ENCODE measurements at places on chromosomes 1 and 21.

DNA sequence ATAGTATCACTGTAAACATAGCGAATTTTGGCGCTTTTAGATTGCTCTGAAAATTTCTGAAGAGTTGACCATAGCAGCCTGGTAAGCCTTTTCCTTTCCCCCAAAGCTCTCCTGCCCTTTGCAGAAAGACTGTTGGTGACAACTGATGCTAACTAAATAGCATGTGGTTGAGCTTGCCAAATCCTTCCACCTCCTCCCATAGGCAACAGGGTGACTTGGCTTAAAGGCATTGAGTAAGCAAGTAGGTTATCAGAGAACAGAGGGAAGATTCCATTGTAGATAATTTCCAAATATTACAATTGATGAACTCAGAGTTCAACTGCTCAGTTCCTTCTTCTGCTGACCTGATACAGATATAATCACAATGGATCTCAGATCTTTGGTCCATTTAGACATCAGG, 19.9 kb upstream of the HMGCL start:
- no peak for DNase-seq

DNA sequence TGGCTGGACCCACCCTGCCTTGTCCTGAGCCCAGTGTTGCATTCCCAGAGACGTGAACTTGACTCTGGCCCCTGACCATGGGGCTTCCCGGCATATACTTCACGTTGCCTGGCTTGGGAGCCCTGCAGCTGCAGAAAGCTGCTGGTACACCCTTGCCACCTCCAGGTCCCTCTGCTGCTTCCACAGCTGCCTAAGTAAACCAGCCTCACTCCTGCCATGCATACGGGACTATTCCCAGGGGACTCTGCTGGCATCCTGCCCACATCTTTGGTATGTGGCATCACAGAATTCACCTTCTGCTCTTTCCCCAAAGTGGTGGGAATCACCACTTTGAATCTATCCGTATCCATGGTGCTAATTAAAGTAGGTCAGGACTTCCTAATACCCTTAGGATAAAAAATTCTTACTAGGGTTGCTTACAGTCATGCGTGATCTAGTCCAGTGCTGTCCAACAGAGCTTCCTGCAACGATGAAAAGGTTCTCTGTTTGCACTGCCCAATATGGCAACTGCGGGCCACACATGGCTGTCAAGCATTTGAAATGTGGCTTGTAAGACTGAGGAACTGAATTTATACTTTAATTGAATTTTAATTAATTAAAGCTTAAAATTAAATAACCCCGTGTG, 203.0 kb downstream of the GRIK3 start:
- DNase-seq, result no peak

- DNase-seq, result no peak
Measured at GRCh38 chr1:172882791-172883386, 167.9 kb downstream of the TNFSF18 start.

DNA sequence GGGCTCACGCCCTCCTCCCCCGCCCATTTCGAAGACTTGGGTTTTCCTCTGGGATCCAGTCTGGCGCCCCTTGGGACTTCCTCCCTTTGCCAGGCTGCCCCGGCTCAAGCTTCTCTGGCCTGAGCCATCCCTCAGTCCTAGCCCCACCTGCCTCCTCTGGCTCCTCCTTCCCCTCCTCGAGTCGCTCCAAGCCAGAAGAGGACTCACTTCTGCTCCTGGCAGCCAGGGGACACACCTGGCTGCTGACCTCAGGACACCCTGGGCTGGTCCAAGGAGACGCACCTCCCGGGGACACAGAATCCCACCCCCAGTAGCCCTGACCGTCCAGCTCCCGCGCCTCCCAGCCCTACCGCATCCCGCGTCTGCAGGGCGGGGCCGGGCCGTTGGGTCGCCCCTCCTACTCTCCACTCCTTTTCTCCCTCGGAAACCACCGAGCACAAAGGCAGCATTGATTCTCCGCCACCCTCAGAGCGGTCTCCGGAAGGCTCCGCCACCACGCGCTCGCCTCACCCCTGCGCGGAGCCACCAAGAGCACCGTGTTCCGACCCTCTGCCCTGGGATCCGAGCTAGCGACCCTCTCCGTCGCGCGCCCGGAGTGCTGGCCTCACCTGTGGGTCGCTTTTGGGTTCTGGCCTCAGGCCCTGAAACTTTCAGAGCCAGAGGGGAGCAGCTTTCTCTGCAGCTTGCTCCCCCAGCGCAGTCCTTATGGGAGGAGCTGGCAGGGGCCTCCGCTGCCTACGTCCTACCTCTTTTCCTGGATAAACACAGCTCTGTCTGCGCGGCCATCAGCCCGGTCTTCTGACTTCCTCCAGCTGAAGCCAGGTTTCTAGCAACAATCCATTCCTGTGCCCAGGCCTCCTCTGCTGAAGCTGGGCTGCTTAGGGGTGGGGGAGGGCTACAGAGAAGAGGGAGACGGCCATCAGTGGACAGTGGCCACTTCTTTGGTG, at the start of gene C2CD4D:
Gene C2CD4D (minus strand): TSS at position 364 of the 947 bp plus-strand sequence. CDS start 831 bp downstream, outside the sequence.
- peak; percentile 34 for DNase-seq

DNA sequence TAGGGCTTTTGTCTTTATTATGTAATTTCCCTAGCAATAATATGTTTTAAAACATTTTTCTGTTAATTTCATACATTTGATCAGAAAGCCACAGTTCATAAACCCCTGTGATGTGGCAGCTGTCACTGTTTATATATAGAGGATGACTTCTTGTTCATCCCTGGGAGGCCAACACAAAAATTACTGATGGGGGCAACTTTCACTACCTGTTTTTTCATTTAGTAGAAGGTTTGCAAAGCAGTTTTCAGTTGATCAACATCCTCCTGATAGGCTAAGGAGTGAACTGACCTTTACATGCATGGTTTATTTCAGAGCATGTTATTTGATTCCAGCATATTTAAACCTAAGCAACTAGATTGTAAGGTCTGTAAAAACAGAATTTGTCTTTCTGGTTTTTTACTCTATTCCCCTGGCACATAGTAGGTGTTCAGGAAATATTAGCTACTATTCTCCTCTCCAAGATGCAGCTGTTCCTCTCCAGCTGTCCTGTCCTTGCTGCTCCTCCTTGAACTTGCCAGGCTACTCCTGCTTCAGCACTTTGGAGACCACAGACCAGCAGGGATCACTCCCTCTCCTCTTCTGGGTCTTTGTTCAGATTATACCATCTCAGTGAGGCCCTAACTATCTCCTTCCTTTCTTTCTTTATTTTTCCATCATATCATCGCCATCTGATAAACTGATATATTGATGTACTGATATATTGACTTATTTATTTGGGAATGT, 54.7 kb downstream of the ROR1 start:
- no peak for DNase-seq

GRCh38 chr1:51002516-51002915, 32.5 kb downstream of the CDKN2C start:
- DNase-seq, result no peak

- peak; percentile 40 for DNase-seq
Measured at GRCh38 chr1:202998836-202999750, 8.1 kb upstream of the TMEM183A start.

GRCh38 chr1:116429821-116430374, 56.9 kb downstream of the ATP1A1 start:
- DNase-seq, result no peak

GRCh38 chr1:162644986-162645314, 12.7 kb downstream of the DDR2 start:
- DNase-seq, result no peak

- no peak for DNase-seq
Measured at GRCh38 chr1:215569986-215570824, 3.1 kb downstream of the KCTD3 start.

GRCh38 chr1:22817462-22817861, 106.8 kb downstream of the EPHB2 start:
- DNase-seq, result no peak

DNA sequence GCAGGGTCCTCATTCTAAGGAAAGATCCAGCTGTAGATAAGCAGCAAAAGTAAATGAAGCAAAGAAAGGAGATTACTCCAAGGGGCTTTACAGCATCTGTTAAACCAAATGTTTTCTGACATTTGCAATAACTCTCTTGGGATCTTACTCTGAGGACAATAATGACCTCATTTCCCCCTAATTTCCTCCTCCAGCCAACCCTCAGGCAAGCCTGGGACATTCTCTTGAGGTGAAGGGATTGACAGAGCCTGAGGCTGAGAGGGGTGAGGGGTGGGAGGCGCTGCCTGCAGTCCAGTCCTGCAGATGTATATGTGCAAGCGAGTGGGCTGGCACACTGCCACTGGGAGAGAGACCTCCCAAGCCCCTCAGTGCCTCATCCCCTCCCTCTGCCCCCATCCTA, 40.5 kb upstream of the NEK2 start:
- no peak for DNase-seq

DNA sequence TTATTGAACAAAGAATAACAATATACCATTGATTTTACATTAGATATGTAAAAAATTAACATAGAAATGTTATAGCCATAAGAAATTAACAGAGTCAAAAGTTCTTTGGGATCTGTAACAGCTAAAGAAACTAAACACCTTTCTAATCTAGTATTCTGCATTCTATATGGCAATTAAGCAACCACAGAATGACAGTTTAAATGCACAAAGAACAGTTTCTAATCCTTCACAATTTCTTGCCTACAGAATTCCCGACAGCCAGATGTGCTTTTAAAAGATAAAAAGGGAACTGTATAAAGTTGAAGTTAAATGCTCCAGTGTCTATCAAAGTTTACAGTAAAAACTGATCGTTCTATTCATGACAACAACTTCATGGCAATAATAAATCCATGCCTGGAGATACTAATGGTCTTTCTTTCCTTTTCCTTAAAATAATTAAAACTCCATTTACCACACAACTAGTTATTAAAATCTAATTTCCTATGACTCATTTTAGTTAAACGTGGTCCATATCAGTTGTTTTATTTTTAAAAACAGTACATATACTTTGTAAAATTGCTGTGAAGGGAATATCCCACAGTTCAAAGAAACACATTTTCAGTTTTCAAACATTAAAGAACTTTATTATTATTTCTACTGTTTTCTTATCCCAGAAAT, 110.2 kb downstream of the EIF4G3 start:
- no peak for DNase-seq

DNA sequence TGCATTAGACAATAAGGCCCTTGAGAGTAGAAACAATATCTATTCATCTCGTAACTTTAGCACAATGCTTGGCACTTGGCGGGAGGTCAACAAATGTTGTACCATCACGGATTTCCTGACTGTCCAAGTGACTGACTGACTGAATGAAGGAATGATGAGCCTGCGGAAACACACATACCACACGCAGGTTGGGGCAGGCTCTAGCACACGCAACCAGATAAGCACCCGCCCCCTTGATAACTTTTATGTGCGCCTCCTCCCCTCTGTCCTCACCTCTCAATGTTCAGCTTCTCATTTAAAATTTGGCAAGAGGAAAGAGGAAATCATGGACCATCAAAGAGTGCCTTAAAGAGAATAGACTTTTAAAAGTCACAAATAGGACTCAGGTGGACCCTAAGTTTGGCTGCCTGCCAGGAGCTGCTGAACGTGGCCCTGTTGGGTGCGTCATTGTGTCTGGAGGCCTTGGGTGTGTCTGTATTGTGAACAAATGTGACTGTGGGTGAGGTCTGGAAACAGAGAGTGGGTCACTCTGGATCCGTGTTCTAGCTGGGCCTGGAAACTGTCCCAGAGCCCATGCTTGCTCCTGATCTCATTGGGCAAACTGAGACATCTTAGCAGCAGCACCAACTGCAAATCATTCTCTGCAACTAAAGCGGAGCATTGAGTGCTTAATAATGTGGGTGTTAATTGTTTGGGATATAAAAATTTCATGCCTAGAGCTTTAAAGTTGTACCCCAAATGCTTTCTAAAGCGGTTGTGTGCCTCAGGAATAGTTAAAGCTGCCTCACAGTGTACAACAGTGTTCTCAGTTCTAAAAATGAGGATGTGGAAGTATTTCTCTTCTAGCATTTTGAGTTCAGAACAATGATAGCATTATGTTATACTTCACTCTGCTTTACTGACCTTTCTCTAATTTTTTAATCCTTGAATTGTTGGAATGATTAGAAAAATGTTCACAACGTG, 47.6 kb upstream of the ABCG1 start:
- DNase-seq, result no peak

DNA sequence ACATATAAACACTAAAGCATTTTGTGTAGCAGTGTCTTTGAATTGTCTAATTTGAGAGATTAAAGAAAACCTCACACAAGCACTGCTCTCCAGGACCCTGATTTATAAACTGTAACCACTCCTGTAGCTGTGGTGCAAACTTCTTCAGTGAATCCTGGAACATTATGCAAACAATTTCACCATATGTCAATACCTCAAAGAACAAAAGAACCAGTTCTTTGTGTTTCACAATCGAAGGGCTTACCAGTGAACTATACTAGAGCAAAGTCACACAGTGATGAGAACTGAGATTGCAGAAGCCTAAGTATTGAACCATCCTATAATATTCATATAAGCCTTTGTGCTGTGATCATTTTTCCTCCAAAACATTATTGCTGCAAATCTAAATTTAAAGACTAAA, 21.5 kb downstream of the DPH5 start:
- no peak for DNase-seq

Measured in stimulated activated CD8-positive, alpha-beta memory T cell treated with anti-CD3 and anti-CD28 coated beads, Interleukin-7, amount 100 ng/mL, for 1 hour (primary cell).